ENCODE measurements at places on chromosomes 7 and 10.

DNA sequence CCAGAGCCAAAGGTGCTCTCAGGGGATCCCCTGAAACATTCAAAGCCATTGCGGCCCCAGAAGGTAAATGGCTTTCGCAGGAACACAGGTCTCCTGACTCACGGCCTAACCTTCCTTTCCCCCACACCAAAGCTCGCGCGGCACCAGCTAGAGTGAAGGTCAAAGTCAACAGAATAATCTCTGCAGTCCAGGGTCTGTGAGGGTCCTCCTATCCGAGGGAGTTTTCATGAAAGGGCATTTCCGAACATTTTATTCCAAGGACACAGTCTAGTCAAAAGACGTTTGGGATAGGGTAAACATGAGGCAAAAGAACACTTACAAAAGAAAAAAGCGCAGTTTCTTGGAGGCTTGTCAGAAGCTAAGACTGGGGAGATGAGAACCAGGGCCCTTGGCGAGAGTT lies 559 bp upstream of the STEAP2 start:
- no peak for DNase-seq

- DNase-seq = no peak
These were observed 14.7 kb downstream of the CNPY1 start for GRCh38 chr7:155531681-155532080.

DNA sequence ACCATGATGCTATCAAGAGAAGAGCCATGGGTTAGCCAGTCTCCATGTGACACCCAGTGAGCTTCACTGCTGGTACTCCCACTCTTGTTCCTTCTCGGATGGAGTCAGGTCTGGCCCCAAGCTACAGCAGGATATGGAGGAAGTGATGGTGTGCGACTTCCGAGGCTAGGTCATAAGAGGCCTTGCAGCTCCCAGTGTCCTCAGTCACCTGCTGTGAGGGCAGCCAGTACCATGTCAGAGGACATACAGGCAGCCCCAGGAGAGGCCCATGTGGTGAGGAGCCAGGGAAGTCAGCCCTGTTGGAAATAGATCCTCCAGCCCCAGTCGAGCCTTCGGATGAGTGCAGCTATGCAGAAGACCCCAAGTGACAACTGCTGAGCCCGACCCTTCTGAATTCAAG lies 237.0 kb downstream of the EBF3 start:
- DNase-seq = no peak

GRCh38 chr10:32253821-32254220 lies 93.1 kb downstream of the EPC1 start:
- DNase-seq = no peak

DNA sequence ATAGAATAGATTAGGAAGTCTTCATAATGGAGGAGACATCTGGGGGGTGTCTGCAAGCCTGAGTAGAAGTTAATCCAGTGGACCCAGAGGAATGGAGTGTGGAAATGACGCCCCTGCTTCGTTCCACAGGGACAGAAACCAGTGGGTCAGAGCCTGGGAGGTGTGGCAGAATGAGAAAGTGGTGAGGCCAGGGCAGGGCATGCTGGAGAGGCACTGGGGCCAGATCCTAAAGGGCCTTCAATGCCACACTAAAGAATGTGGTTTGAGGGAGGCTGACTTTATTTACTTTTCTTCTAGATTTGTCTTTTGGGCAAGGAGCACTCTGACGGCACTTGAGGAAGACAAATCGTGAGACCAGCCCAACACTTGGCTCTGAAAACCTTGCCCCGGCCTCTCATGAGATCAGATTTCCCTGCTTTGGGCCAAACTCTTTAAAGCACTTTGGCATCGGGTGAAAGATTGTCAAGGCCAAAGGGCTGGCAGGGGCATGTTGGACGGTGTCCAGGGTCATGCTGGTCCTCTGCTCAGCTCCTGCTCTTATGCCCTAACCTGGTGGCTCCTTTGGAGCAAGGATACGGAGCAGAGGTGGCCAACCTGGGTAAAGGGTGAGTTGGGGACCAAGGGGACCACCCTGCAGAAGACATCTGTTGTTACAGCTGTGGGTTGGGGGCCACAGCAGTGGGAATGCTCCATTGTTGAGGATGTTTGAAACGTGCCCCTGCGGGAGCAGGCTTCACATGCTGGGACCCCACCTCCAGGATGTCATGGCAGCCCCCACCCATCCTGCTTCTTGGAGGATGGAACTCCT lies 157.0 kb upstream of the ZMIZ1 start:
- no peak for DNase-seq

GRCh38 chr7:117682681-117683385 lies 190.4 kb downstream of the CTTNBP2 start:
- DNase-seq = no peak

DNA sequence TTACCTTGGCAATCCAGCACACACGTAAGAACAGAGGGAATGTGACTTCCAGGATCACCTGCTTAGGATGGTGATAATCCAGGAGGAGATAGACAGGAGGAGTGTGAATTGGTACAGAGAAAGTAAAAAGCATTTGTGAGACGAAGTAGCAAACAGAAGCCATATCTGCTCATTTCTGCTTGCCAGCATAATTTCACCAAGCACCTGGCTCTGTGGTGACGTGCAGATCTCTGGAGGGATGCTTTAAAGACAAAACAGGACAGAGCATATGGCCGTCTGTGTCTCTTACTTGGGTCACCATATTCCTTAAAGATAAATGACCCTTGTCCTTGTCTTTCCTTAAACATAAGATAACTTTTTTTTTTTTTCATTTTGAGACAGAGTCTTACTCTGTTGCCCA lies 90.2 kb upstream of the ARHGAP21 start:
- no peak for DNase-seq

DNA sequence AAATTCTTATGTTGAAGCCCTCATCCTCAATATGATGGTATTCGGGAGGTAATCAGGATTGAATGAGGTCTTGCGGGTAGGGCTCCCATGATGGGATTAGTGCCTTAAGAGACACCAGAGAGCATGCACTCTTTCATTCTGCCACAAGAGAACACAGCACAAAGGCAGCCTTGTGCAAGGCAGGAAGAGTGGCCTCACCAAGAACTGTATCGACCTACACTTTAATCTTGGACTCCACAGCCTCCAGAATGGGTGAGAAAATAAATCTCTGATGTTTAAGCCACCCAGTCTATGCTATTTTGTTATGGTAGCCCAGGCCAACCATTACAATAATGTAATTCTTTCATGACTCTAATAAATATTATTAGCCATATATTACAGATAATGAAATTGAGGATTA lies 8.4 kb downstream of the SEM1 start:
- DNase-seq = no peak

- no peak for DNase-seq
These were observed 13.3 kb downstream of the MYO1G start for GRCh38 chr7:44965441-44965903.

- DNase-seq = no peak
These were observed 51.8 kb upstream of the DNAAF5 start for GRCh38 chr7:674454-675410.

All from CD14-positive monocyte (primary cell).